Fibroblast of villous mesenchyme (primary cell): ENCODE measurements at places on chromosomes 5 and 9. TPM values are rescaled to one million over a fixed set of nuclear protein-coding genes. Genes with fewer than 3 reads are reported as not detected.
A peak's percentile ranks its signal among the peaks of the same experiment; 100 is the strongest.

LCP2 gene
- total RNA-seq = not detected in 2 replicates

FBN2 gene
- total RNA-seq = 81.6 and 137 TPM in 2 replicates

KCNV2 gene
- not detected in 2 replicates for total RNA-seq

- DNase-seq = peak; percentile 82
Observed at GRCh38 chr5:14201325-14202045, 58.3 kb downstream of the TRIO start.
